ENCODE measurements at places on chromosomes 1 and 21.
A peak's percentile ranks its signal among the peaks of the same experiment; 100 is the strongest.

DNA sequence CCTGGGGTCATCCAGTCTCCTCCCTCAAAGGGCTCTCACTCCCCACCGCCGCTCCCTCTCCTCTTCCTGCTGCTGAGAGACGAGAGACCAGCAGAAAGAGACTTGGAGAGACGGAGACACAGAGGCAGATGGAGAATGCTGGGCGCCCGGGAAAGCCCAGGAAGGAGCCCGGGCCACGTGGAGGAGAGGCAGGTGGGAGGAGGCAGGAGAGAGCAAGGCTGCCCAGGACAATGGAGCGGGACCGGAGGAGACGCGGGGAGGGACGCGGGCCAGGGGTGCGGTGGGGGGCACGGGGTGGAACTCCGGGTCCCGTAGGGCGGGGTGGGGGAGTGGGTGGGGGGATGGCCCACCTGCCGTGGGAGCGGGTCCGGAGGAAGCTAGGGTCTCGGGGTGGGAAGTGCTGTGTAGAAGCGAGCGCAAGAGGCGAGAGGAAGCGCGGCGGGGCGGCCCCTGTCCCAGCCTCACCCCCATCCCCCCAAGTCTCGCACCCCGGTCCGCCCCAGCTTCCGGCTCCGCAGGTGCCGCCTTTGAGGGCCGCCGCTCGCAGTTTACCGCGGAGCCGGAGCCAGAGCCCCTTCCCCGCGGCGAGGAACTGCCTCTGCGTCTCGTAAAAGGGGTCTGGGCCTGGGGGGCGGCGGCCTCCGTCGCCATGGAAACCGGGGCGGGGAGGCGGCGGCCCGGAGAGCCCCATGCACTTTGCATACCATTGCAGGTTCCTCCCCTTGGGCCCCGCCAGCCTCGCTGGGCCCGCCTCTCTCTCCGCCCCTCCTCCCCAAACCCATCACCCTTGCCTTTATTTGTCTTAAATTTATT, 11.7 kb upstream of the EPHA2 start:
- H3K4me1 ChIP-seq = peaks cover 33% of the 10 kb centered on the region
- peak; percentile 71 for DNase-seq
- peaks cover 7% of the 10 kb centered on the region for H3K36me3 ChIP-seq
- peak overlapping the region; percentile 90 for H3K27ac ChIP-seq
- H3K27me3 ChIP-seq = peaks cover 6% of the 10 kb centered on the region
- H3K4me3 ChIP-seq = peak overlapping the region; percentile 76

GRCh38 chr1:186391841-186392240, 16.2 kb downstream of the ODR4 start:
- no peaks in the 10 kb centered on the region for H3K27me3 ChIP-seq
- DNase-seq = no peak
- H3K36me3 ChIP-seq = peaks cover 73% of the 10 kb centered on the region

- H3K27ac ChIP-seq = no peak overlapping the region
These were observed 5.7 kb upstream of the SVBP start for GRCh38 chr1:42822800-42823392.

DNA sequence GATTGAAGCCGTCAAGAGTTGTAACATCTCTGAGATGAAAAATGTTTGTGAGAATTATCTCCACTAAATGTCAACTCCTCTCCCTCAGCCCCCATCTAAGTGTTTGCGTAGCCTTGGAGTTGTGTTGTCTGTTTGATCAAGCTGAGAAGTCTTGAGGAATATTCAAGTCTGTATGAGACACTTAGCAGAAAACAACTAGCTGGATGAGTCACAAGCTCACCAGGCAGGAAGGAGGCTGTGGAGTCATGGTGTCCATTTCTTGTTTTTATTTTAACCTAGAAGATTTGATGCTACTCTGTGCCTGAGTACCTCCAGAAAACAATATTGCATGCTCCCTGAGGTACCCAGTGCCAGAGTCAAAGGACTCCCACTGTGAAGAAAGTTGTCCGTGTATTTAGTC, 211.6 kb upstream of the PLXNA2 start:
- no peak overlapping the region for H3K4me3 ChIP-seq
- no peak for DNase-seq
- H3K27me3 ChIP-seq = peaks cover 1% of the 10 kb centered on the region
- H3K4me1 ChIP-seq = no peaks in the 10 kb centered on the region
- no peaks in the 10 kb centered on the region for H3K36me3 ChIP-seq

- no peaks in the 10 kb centered on the region for H3K4me1 ChIP-seq
- no peak for DNase-seq
- peaks cover 5% of the 10 kb centered on the region for H3K36me3 ChIP-seq
- H3K27me3 ChIP-seq = no peaks in the 10 kb centered on the region
- H3K4me3 ChIP-seq = no peak overlapping the region
These were observed 69.0 kb downstream of the PGM1 start for GRCh38 chr1:63662056-63662836.

DNA sequence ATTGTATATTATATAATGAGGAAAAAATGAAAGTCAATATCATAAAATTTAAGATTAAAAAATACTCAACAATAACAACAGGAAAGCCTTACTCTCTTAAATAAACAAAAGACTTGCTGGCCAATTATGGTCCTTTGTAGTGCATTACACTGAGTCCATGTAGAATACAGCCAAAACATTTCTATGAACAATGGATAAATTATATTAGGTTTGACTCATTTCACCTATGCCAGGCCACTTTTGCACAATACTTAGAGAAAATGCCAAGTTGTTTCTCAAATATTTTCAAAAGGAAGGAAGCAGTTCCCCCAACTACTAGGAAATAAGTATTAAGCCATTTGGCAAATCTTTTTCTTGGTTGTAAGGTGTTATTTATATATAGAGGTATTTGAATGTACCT, 19.8 kb upstream of the UCK2 start:
- no peaks in the 10 kb centered on the region for H3K4me1 ChIP-seq
- peaks cover 11% of the 10 kb centered on the region for H3K27me3 ChIP-seq
- no peak overlapping the region for H3K4me3 ChIP-seq
- H3K36me3 ChIP-seq = no peaks in the 10 kb centered on the region
- no peak for DNase-seq

DNA sequence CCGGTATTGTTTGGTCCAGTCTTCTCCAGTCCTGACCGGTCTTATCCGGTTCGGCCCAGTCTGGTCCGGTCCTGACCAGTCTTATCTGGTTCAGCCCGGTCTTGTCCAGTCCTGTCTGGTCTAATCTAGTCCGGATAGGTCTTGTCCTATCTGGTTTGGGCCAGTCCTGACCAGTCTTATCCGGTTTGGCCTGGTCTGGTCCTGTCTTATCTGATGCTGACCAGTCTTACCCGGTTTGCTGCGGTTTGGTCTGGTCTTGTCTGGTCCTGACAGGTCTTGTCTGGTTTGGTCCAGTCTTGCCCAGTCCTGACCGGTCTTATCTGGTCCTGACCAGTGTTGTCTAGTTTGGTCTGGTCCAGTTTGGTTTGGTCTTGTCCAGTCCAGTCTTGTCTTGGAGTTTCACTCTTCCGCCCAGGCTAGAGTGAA, 30.1 kb downstream of the DHX9 start:
- no peaks in the 10 kb centered on the region for H3K27me3 ChIP-seq
- H3K27ac ChIP-seq = no peak overlapping the region
- H3K36me3 ChIP-seq = peaks cover 97% of the 10 kb centered on the region
- no peak overlapping the region for H3K4me3 ChIP-seq
- H3K4me1 ChIP-seq = peaks cover 10% of the 10 kb centered on the region
- DNase-seq = no peak

DNA sequence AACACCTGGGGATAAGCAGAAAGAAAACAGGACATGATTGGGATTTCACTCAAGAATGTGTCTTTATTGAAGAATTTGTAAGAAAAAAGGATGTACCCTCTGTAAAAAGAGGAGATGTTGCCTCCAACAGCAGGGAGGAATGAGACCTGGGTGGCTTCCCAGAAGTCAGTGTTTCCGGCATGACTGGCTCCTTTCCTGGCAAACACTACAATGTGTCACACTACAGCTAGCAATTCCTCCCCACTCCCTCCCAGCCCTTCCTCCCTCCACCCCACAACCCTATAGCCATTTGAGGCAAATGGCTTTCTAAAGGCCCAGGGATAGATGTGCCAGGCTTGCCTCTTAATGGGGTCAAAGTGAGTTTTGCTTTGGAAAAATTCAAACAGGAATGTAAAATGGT, 11.5 kb upstream of the COL8A2 start:
- H3K4me1 ChIP-seq = peaks cover 5% of the 10 kb centered on the region
- H3K27me3 ChIP-seq = no peaks in the 10 kb centered on the region
- DNase-seq = no peak
- H3K36me3 ChIP-seq = peaks cover 37% of the 10 kb centered on the region
- peak overlapping the region; percentile 69 for H3K27ac ChIP-seq

DNA sequence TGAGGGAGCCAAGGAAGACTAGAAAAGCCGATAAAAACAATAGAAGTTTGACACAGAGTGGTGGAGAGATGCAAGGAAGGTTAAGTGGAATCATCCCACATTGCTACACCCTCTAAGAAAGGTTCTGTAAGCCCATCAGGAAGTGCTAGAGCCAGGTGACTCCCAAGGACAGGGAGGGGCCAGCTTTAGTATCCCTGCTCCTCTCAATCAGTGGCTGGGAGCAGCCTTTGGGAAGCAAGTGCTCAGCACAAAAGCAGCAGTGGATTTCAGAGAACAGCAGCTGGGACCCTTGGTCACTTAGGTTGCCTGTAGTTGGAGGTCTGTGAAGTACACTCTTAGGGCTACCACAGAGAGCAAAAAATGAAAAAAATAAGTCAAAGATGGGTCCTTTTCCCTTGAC, 42.5 kb downstream of the NME7 start:
- peaks cover 3% of the 10 kb centered on the region for H3K4me1 ChIP-seq
- DNase-seq = no peak
- H3K27me3 ChIP-seq = no peaks in the 10 kb centered on the region
- H3K4me3 ChIP-seq = no peak overlapping the region
- peaks cover 7% of the 10 kb centered on the region for H3K36me3 ChIP-seq
- H3K27ac ChIP-seq = no peak overlapping the region

- no peak for DNase-seq
- H3K4me1 ChIP-seq = peaks cover 32% of the 10 kb centered on the region
- no peak overlapping the region for H3K27ac ChIP-seq
- H3K4me3 ChIP-seq = no peak overlapping the region
- peaks cover 41% of the 10 kb centered on the region for H3K27me3 ChIP-seq
These were observed 1.6 kb upstream of the PANK4 start for GRCh38 chr1:2528016-2528415.

DNA sequence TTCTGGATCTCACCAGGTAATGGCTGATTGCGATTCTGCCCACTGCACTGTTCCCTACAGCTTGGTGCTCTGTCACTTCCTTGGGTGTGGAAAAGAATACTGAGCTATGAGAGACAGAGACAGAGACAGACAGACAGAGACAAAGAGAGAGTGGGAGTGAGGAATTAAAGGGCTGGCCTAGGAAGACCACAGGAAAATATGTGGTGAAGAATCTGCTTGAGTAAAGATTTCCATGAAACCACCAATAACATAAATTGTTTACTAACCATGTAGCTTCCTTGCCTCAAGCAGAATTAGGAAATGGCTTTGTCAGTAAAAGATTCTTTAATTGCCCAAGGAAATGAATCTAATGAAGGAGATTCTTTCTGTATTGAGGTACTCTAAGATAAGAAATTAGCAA, 54.4 kb downstream of the MPZL1 start:
- H3K4me3 ChIP-seq = no peak overlapping the region
- no peaks in the 10 kb centered on the region for H3K27me3 ChIP-seq
- no peak for DNase-seq
- no peak overlapping the region for H3K27ac ChIP-seq
- H3K4me1 ChIP-seq = no peaks in the 10 kb centered on the region

GRCh38 chr1:13990939-13991338, 291.0 kb downstream of the PRDM2 start:
- H3K27ac ChIP-seq = no peak overlapping the region
- no peak for DNase-seq
- H3K4me3 ChIP-seq = no peak overlapping the region
- H3K4me1 ChIP-seq = no peaks in the 10 kb centered on the region
- H3K27me3 ChIP-seq = peaks cover 47% of the 10 kb centered on the region

DNA sequence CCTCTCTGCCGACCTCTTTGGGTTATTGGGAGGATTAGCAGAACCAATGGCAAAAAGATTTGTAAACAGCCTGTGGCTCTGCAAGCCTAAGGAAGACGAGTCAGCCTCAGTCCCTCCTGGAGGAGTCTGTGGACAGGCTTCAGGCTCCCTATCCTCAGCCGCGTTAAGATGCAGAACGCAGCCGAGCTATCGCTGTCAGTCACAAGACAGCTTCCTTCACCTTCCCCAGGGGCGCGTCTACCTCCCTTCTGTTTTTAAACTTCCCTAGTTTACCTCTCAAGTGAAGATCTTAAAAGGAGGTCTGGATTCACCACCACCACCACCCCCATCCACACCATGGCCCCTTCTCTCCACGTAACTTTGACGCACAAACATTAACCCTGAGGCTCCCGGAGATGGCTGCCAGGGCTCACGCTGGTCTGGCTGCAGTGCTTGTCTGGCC, 738 bp downstream of the CAMK1G start:
- H3K4me1 ChIP-seq = no peaks in the 10 kb centered on the region
- H3K27me3 ChIP-seq = peaks cover 20% of the 10 kb centered on the region
- no peak overlapping the region for H3K27ac ChIP-seq
- no peak for DNase-seq
- H3K4me3 ChIP-seq = no peak overlapping the region
- H3K36me3 ChIP-seq = no peaks in the 10 kb centered on the region

GRCh38 chr1:108513044-108513415, 46.9 kb upstream of the EEIG2 start:
- DNase-seq = no peak
- H3K36me3 ChIP-seq = no peaks in the 10 kb centered on the region
- no peaks in the 10 kb centered on the region for H3K4me1 ChIP-seq
- no peak overlapping the region for H3K4me3 ChIP-seq
- no peak overlapping the region for H3K27ac ChIP-seq

DNA sequence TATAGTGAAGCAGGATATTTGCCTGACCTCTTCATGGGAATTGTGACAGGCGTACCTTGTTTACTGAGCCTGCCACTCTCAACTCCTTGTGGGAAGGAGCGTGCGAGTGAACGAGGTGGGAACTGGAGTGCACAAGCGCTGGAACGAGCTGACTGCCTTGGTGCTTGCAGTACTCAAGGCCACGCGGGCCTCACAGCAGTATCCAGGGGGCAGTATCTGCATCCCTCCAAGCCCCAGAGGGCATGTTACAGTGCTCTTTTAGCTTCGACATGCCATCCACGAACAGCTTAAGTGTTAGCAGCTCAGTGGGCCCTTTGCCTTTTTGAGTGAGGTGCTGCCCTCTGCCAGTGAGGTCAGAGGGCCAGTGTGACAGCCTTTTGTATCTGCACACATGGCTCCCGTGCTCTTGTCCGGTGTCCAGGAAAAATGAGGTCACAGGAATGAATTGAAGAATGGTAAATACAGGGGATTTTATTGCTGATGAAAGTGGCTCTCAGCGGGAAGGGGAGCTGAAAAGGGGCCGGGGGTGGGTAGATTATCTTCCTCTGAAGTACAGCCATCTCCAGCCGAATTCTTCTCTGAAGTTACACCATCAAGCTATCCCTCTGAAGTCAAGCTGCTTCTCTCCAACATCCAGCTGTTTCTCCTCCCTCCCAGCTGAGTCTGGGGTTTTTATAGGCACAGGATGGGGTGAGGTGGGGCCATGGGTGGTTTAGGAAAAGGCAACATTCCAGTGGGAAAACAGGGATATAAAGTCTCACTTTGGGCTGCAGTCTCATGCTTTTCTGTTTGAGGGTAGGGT, 69.3 kb downstream of the EPB41 start:
- H3K36me3 ChIP-seq = peaks cover 12% of the 10 kb centered on the region
- peaks cover 32% of the 10 kb centered on the region for H3K4me1 ChIP-seq
- H3K27me3 ChIP-seq = no peaks in the 10 kb centered on the region
- no peak overlapping the region for H3K4me3 ChIP-seq
- no peak for DNase-seq

Data from effector memory CD8-positive, alpha-beta T cell (primary cell).